Right lobe of liver (tissue), 6 donors: ENCODE measurements at places on chromosomes 4 and X. TPM values are rescaled to one million over a fixed set of nuclear protein-coding genes. Genes with fewer than 3 reads are reported as not detected.

CXorf65 gene
- not detected for total RNA-seq

HTN3 gene
- not detected for total RNA-seq

SEPTIN6 gene
- 19.2 TPM for total RNA-seq

SLC2A9 gene
- total RNA-seq: 19.6 TPM

TRIM75 gene
- total RNA-seq: not detected

ADGRG2 gene
- total RNA-seq: 3.5 TPM
